ENCODE measurements at places on chromosomes 11 and 22. TPM values are rescaled to one million over a fixed set of nuclear protein-coding genes. Genes with fewer than 3 reads are reported as not detected.

DNA sequence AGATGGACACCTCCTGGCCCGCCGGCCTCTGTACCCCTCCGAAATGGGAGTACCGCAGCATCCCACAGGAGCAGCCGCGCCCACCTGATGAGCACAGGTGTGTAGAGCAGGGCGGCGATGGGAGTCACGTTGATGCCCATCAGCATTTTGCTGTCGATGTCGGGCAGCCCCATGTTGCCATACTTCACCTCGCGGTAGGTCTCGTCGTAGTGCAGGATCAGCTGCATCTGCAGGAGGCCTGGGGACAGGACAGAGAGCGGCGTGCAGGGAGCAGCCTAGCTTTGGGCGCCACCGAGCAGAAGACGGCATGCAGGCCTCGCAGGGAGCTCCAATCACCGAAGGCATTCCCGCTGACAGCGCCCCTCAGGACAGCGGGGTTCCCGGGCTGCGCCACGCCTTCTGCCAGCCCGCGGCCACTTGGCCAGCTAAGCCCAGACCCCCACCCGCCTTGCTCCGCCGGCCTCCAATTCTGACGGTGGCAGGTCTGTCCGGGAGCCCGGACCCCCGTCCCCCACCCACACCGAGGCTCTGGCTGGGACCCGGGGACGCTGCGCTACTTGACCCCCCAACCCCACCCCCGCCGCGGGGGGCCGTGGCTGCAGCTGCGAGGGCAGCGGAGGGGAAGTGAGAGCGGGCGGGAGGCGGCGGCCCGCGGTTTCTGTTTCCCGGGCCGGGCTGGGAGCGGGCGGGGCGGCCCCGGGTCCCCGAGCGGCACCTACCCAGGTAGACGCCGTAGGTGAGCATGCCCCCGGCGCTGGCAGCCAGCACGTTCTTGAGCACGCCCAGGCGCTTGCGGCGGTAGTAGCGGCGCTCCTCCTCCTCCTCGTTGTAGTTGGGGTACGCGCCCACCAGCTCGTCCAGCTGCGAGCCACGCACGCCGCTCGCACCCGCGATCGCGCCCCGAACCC lies 705 bp downstream of the UNC93B1 start:
- DNase-seq: no peak

- DNase-seq: peak; percentile 82
Observed at GRCh38 chr11:9363954-9364912, 20.2 kb upstream of the IPO7 start.

DNA sequence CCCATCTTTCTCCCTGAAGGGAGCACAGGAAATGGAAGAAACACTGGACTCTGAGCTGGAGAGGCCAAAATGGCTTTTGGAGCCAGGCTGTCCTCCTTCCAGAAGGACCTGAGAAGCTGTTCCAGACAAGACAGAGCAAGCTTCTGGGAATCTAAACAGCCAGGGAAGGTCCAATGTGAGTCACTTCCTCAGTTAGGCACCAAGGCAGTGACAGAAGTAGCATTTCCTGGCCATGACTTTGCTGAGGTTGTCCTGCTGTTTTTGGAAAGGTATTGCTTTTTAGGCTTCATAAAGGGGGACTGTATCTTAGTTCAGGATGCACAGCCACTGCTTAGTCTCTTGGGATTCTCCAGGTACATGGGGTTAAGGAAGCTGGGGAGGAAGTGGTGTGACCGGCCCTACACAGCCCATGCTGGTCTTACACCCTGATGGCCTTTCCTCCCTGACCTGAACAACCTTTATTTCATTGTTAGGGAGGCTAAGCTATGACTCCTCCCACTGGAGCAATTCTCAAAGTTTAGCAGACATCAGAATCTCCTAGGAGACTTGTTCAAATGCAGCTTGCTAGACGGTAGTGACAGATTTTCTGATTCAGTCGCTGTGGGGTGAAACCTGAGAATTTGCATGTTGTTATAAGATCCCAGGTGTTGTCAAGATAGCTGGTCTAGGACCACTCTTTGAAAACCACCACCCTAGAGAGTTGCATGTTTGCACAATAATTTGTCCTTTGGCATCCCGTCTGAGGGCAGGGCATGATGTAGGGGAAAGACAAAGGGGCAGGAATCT lies 6.8 kb upstream of the INSC start:
- no peak for DNase-seq

DNA sequence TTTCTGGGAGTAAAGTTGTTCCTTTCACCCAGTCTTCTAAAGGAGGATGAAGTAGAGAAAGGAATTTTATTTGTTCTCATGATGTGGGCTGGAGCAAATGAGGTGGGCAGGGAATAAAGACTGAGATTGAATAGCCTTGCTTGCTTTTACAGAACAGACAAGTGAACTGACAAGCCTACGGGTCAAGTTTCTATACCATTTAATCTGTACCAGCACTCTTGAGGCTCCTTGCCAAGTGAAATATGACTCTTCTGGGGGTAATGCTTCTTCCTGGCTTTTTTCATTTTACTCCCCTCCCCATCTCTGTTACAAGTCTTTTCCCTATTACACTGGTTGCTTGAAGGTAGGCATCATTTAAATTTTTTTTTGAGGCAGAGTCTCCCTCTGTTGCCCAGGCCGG lies 54.8 kb downstream of the CSTPP1 start:
- DNase-seq: no peak

GRCh38 chr11:120065876-120066275 lies 72.0 kb downstream of the TRIM29 start:
- no peak for DNase-seq

DNA sequence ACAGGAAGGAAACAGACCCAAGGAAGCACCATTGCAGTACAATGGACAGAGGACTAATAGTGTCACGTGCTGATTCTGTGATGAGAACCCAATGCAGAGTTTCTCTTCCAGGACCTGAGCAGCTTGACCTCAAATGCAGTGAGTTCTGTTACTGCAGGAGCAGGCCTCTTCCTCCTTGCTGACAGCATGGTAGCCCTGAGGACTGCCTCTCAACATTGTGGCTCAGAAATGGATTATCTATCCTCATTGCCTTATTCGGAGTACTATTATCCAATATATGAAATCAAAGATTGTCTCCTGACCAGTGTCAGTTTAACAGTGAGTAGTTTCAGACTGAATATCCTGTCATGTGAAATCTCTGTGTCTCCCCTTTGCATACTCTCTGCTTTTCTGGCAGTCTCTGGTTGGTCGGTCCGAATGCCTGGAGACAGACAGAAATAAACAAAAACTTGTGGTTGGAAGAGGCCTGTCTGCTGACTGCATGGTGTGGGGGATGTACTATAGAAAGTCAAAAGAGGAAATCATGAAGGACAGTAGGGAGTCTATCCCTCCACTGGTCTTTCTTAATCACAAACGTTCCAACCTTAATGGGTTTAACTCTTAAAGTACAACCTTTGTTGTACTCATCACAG lies 6.9 kb upstream of the MS4A14 start:
- DNase-seq: no peak

GRCh38 chr11:126432525-126432924 lies 77.0 kb downstream of the ST3GAL4 start:
- no peak for DNase-seq

DNA sequence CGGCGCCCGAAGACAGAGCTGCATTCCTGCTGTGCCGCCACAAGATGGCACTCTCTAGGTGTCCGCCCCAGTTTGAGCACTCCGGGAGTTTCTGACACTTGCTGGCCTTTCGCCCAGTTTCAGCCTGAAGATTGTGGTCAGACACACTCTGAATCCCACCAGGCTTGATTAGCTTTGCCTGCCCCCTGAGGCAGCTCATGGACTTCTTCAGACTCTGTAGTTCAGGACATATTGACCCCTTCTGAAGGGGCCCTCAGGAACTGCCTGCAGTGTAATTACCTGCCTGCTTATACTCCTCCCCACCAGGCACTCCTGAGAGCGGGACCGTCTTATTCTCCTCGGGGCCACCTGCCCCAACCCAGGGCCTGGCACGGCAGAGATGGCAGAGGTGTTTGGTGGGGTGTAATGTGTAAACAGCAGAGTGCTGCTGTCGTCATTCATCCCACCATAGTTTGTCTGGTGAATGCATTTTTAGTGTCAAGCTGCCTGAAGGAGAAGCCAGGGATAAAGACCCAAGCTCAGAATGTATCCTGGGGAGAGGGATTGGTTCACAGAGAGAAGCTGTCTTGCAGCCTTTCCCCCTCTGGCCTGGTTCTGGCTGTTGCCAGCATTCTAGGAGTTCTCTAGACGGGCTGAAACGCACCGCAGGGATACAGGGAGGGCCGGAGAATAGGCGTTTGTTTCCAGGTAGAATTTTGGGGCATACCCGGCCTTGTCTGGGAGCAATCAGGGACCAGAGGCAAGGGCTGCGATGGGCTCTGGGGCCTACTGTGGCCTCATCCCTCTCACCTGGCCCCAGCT lies 46.4 kb downstream of the EIF3F start:
- no peak for DNase-seq

- no peak for DNase-seq
Observed at GRCh38 chr11:121467965-121468364, 15.2 kb upstream of the SORL1-AS1 start.

DNA sequence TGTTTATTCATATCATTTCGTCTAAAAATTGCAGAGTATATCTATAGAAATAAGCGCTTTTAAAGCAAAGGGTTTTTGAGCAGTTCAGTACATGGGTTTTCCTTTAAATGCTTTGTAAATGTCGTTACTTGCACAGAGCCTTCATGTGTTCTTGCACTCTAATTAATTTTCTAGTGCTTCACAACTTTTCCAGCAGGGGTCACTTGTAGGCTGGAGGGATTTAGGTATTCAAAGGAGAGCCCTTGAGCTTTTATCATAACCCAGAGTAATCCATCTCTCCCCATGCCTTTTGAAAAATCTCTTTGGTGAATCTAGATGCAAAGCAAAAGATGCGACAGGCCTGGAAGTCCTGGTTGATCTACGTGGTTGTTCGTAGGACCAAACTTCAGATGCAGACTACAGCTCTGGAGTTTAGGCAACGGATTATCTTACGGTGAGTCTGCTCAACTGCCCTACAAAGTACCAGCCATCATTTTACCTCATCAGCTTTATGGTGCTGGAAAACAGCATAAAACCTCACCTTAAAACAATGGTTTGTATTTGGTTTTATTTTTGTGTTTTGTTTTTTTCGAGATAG lies 60.4 kb downstream of the SFI1 start:
- DNase-seq: no peak

GRCh38 chr11:810040-810567 lies 337 bp downstream of the RPLP2 start:
- DNase-seq: no peak

- no peak for DNase-seq
Observed at GRCh38 chr22:34781681-34782080, 284.3 kb upstream of the ISX start.

DNA sequence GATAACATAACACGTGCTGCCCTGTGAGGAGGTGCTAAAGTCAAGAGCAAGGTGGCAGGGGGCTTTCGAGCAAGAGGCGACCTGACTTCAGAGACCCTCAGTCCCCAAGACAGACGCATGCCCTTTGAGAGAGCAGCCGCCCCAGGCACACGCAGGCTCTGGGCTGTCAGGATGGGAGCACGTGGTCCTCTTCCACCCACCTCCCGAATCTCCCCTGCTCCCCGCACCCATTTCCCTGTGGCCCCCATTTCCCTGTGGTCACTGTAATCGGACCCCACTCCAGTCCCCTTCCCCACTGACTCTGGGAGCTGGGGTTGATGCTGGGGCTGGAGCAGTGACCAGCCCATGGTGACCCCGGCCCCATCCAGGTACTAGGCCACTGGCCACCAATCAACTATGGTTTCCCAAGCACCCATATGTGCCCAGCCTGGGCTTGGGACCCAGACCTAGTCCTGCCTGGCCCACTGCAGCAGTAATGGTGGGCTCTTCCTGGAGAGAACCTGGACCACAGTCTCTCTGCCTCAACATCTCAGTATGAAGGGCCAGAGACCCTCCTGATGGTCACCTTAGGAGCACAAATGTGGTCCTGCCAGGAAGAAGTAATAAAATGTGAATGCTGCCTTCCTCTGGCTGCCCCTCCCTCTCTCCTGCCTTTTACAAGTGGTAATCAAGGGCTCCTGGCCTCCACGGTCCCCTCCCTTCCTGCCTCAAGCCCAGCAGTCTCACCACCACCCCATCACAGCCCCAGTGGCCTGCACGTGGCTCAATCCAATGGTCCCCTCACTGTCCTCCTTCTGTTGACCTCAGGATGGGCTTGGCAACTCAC lies 39.0 kb downstream of the IGLL5 start:
- no peak for DNase-seq

DNA sequence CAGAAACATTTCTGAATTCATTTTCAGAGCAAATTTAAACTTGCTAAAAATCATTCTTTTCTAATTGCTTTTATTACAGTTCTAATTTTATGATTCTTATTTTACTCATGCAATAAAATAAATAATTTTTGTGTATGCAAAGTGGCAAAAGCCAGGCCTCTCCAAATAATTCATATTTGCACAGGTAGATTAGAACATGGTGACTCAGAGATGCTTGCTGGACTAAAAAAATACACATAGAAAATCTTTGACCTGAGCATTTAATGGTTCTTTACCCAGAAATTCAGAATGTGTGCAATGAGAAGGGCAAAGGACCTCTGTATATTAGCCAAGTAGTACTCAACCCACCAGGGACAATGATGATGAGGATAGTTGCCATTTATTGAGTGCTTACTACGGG lies 15.3 kb downstream of the MAP6 start:
- no peak for DNase-seq

GRCh38 chr11:81700076-81700475 lies 1033.6 kb downstream of the FAM181B start:
- no peak for DNase-seq

- DNase-seq: no peak
Observed at GRCh38 chr11:110088535-110089344, 4.5 kb upstream of the ZC3H12C start.

DNA sequence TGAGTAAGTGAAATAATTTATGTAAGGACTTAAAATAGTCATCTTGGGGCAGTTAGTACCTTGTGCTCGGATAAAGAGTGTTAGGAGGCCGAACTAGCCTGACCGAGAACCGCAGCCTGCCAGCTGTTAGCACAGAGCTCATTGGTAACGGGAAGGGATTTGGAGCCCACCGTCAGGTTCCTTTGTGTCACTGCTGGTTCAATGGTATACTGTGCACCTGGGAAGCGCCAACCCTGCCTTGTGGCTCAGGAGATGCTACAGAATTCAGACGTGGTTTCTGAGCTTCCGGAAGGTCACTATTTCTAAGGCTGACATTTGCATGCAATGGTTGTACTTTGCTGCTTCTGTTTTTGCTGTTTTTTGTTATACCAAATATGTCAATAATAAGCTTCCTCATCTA lies 403.5 kb downstream of the CADM1 start:
- DNase-seq: no peak

GRCh38 chr11:719214-720016 lies 13.4 kb downstream of the EPS8L2 start:
- no peak for DNase-seq

NRXN2 gene
- 0.05 TPM for polyA plus RNA-seq

PRMT3 gene
- 5.6 TPM for polyA plus RNA-seq

TUBGCP6 gene
- polyA plus RNA-seq: 9.4 TPM

CADM1 gene
- 31.8 TPM for polyA plus RNA-seq

OR5A1 gene
- polyA plus RNA-seq: not detected

CSNK2A3 gene
- polyA plus RNA-seq: 1.3 TPM

CHRM4 gene
- not detected for polyA plus RNA-seq

CASP5 gene
- not detected for polyA plus RNA-seq

RCOR2 gene
- 1.6 TPM for polyA plus RNA-seq

NXPE1 gene
- not detected for polyA plus RNA-seq

VPREB1 gene
- polyA plus RNA-seq: not detected
